ENCODE measurements at places on chromosomes 5 and 9.

- DNase-seq = no peak
These were observed 75.6 kb upstream of the CACNA1B start for GRCh38 chr9:137802021-137802420.

DNA sequence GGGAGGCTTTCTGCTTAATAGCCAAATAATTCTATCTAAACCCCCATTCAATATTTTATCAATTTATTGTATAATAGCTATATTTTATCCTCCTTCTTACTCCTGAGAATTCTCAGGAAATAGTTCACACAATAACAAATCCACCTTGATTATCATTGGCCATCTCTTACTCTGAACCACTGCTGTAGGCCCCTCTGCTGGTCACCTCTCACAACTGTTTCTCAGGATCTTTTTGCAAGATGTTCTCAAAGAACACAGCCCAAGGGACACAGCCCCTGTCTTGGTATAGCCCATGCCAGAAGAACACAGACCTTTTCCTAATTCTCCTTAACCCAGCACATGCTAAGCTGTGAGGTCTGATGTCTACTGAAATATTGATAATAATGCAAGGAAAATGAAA lies 74.9 kb upstream of the HTR4 start:
- no peak for DNase-seq

- DNase-seq = peak; percentile 62
These were observed 5.5 kb upstream of the SURF6 start for GRCh38 chr9:133341369-133342068.

DNA sequence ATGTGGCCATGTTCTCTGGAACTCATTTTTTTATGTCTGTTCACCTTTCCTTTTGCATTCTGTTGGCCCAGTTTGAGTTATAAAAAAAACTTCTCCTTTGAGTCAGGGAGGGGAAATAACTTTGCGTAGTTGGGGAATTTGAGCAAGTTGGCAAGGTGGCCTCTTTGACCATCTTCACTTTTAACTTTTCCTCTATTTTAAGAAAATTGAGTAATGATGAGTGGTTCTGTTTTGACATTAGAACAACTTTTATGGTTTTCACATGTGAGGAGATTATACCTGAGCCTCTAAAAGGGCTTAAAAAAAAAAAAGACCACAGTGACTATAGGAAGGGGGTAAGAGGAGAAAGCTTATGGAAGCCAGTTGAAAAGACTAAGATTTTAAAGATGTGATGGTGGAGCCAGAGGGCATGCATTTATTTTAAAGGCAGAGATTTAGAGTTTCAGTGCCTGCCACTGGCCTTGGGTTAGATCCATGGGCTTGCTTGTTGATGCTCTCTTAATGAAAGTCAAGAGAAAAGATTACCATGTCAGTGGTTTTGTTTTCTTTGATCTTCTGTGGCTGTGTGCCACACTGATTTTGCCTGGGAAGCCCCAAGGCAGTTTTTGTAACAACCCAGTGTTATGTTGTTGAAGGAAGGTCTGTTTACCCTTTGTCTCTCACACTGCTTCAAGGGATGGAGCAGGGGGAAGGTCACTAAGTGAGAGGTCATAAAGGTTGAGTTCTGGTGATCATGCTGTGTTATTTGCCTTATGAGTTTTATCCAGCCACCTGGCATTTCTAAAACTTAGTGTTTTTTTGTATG lies 219.7 kb upstream of the CD180 start:
- no peak for DNase-seq

DNA sequence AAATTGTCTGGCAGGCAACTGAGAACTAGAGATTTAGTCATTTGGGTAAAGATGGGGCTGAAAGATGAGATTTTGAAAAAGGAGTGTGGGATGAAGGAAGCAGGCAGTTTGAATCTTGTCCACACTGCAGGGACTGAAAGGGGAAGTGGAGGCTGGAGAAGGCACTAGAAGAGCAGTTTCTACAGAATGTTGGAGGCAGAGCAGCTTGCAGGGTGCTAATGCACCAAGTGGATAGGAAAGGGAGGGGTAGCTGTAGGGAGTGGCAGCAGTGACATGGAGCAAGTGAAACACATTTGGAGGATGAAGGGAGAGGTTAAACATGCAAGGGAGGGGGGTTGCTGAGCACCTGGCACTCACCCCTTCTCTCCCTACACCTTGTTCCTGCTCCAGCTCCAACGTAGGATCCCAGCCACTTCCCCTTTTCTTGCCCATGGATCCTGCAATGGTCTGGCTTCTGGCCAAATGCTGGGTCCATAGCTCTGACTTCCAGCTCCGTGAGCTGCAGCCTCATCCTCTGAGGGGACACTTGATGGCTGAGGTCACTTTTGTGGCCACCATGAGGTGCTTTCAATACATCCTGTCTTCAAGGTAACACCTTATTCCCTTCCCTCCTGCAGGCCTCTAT lies 30.0 kb upstream of the FGD3 start:
- DNase-seq = no peak

- DNase-seq = no peak
These were observed 181.1 kb downstream of the HSPA4 start for GRCh38 chr5:133232911-133233310.

DNA sequence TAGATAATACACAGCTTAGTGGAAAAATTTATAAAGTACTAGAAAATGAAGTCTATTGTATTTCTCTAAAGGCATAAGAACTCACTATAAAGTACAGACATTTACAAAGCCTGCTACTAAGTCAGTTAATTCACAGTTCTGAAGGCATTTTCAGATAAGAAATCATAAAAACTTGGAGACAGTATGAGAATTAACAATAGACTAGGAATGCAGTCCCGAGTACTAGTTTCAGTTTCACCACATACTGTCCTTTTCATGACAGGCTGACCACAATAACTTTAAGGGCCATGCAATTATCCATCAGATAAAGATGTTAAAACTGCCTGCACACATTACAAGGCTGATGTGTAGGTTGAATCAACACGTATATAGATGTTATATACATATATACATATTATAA lies 362.6 kb upstream of the SMC2 start:
- no peak for DNase-seq

DNA sequence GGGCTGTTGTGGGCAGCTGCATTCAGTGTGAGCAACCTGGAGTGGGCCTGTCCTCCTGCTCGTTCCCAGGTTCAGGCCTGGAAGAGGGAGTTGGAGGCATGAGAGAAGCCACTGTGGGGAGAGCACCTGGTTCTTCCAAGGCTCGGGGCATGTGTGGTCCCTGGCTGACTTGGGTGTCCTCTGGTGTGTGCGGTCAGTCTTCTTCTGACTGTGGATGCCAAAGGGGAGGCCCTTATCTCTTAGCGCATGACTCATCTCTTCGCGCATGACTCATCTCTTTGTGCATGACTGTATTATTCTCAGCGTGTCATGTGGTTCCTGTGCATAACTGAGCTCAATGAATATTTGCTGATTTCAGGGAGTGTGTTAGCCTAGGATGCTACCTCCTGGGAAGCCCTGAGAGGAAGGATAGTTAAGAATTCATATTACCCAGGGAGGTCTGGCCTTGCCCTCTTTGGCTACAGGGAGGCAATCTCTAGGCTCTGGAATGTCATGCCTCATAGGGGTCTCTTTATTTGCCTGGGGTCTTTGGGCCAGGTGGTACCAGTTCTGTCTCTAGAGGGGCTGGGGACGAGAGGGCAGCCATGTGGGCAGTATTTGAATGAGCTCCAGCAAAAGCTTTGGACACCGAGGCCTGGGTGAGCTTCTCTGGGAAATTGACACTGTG lies 188.7 kb downstream of the HSPA4 start:
- DNase-seq = no peak

DNA sequence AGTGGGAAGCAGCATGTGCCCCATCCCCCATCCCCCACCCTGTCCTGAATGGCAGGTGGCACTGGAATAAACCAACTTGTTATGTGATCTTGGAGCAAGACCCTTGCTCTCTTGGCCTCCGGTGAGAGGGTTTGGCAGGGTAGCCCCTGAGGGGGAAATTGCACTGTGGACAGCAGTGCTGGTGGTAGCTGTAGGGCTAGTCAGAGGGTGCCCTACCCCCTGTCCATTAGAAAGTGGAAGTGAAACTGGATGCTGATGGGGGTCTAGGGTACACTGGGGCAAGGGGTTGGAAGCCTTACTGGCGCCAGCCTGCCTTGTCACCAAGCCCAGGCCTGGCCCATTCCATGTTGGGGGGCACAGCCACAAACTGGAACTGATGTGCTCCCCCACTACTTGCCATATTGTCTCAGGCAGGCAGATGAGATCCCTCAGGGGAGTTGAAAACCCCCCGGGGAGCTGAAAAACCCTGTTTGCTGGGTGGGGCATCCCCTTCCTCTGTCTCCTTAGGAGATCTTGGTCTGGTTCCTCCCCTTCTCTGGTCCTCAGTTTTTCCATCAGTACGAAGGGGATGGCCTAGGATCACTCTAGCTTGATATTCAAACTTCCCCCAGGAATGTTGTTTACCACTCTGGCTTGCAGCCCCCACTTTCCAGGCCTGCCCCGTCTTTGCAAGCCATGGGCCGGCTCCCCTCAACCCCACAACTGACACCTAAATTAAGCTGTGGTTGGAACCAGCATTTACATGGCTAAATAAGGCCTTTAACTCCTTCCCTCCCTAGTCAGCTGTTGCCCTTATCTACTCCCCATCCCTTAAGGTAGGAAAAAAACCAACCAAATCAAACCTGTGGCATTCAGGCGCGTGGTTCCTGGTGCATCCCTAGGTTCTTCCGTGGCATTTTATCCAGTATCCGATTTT lies 14.4 kb upstream of the SYNPO start:
- DNase-seq = no peak
